ENCODE measurements at places on chromosomes 16 and 17. TPM values are rescaled to one million over a fixed set of nuclear protein-coding genes. Genes with fewer than 3 reads are reported as not detected.

GRCh38 chr16:61243954-61244353, 792.3 kb downstream of the CDH8 start:
- DNase-seq, result no peak

GRCh38 chr17:32240750-32241149, 24.9 kb upstream of the RHBDL3 start:
- no peak for DNase-seq

DNA sequence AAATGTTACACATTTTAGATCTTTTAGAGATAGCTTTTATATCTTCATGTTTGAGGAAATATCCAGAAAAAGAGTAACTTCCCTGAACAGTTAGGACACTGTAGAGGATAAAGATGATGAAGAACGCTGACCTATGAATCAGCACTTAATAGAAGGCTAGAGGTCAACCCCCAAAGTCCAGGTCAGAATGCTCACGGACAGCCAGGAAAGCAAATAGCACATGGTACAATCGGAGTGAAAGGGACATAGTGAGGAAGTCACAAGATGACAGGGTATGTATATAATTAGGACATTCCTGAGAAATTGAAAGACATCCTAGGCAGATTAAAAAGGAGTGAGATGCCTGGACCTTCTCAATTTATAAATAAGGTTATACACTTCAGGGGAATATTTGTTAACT, 55.1 kb upstream of the CNTNAP4 start:
- DNase-seq, result no peak

The KRT31 gene
- total RNA-seq, result not detected

The KRT33B gene
- total RNA-seq, result not detected
